Hematopoietic multipotent progenitor cell treated with erythropoietin and hydrocortisone succinate and interleukin-3 and kit ligand, for 15 days (in vitro differentiated cells): ENCODE measurements at places on chromosomes 5 and 9.

- no peak for DNase-seq
Measured at GRCh38 chr9:110241260-110241857, 14.9 kb downstream of the TXN start.

DNA sequence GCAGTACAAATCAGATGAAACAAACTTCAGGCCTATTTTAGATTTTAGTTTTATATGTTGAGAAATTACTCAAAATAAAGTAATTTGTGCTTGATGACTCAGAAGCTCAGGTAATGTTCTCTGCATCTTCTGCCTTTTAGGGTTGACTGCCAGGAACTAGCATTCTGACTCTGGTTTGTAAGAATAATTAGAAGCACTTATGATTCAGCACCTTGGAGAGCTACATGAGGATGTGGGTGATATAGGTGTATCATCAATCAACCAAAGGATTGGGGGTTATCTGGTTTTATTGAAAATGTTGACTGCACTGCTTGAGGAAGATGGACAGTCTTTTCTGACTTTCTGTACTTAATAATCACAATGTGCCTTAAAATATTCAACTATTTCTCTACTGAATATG, 118.7 kb upstream of the SGCD start:
- no peak for DNase-seq

GRCh38 chr9:96006296-96006879, 130.9 kb downstream of the ERCC6L2 start:
- no peak for DNase-seq

GRCh38 chr9:14909601-14909960, 647 bp downstream of the FREM1 start:
- no peak for DNase-seq

- no peak for DNase-seq
Measured at GRCh38 chr5:42557689-42558088, 134.4 kb downstream of the GHR start.
